ENCODE measurements at places on chromosomes 4 and X. TPM values are rescaled to one million over a fixed set of nuclear protein-coding genes. Genes with fewer than 3 reads are reported as not detected.

ADAMTS3 gene
- 1.2 TPM for total RNA-seq

DNA sequence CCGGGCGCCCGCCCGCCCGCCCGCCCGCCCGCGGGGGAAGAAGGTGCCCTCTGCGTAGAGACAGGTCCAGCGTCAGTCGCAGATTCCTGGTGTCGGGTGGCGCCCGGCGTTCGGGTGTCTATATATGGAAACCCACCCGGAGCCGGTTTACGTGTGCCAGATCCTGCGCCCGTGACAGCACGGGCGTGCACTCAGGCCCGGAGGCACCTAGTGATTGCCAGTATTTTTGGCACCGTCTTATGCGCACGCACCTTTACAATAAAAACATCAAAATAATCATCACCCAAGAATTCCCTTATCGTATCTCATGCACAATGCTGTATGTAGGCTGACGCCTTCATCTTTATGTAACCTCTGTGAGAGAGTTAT is 519 bp downstream of the SLC25A4 start:
- H3K4me3 ChIP-seq, result peak overlapping the region; percentile 84
- H3K4me1 ChIP-seq, result peaks cover 12% of the 10 kb centered on the region
- no peak for DNase-seq
- peaks cover 9% of the 10 kb centered on the region for H3K36me3 ChIP-seq

ZMAT1 gene
- total RNA-seq, result 12.7 TPM

GRCh38 chrX:10120331-10120730 is 36.4 kb upstream of the CLCN4 start:
- no peaks in the 10 kb centered on the region for H3K27me3 ChIP-seq
- H3K27ac ChIP-seq, result no peak overlapping the region
- no peak for DNase-seq
- H3K36me3 ChIP-seq, result peaks cover 51% of the 10 kb centered on the region

- DNase-seq, result no peak
- H3K27me3 ChIP-seq, result no peaks in the 10 kb centered on the region
- no peaks in the 10 kb centered on the region for H3K36me3 ChIP-seq
- H3K4me3 ChIP-seq, result no peak overlapping the region
- H3K4me1 ChIP-seq, result peaks cover 3% of the 10 kb centered on the region
These were observed 250.5 kb downstream of the STPG2 start for GRCh38 chr4:97892592-97893266.

DMP1 gene
- total RNA-seq, result not detected

WDR19 gene
- total RNA-seq, result 81.3 TPM

GRCh38 chr4:127609484-127609883 is 23.3 kb upstream of the INTU start:
- no peak overlapping the region for H3K27ac ChIP-seq
- H3K36me3 ChIP-seq, result no peaks in the 10 kb centered on the region
- no peak overlapping the region for H3K4me3 ChIP-seq
- no peaks in the 10 kb centered on the region for H3K27me3 ChIP-seq
- H3K4me1 ChIP-seq, result peaks cover 15% of the 10 kb centered on the region

- no peak overlapping the region for H3K4me3 ChIP-seq
- peaks cover 4% of the 10 kb centered on the region for H3K4me1 ChIP-seq
- peaks cover 14% of the 10 kb centered on the region for H3K27me3 ChIP-seq
- no peak overlapping the region for H3K27ac ChIP-seq
- DNase-seq, result no peak
These were observed 65.2 kb upstream of the MTM1 start for GRCh38 chrX:150502979-150503897.

DNA sequence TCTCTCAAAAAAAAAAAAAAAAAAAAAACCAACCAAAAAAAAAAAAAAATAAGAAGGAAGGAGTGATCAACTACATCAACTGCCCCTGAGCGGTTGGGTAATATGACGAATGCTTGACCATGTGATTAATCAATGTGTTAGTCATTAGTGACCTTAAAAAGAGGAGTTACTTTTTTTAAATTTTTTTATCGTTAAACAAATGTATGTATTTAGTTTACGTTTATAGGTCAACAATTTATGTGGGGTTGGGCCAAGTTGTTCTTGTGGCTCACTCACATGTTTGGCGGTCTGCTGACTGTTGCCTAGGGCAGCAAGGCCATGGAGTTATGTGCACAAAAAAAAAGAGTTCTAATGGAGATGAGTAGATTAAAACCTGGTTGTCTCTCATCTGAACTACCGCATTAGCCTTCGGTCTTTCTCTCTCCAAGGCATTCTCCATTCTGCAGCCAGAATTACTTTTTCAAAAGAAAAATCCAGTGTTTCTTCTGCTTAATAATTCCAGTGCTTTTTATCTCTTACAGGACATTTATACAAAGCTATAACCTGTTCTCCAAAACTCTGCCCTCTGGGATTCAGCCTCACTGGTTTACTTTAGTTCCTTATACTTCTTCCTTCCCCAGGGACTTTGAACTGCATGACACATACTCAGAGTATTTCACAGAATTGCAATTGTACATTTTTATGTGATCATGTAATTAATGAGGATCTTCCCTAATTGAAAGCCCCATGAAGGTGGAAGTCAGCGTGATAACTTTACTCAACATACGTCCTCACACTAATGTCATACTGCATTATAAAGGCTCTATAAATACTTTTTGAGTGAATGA is 505.5 kb downstream of the ANKRD50 start:
- H3K27ac ChIP-seq, result no peak overlapping the region
- H3K4me3 ChIP-seq, result no peak overlapping the region
- DNase-seq, result no peak

- no peaks in the 10 kb centered on the region for H3K36me3 ChIP-seq
- peak overlapping the region; percentile 57 for H3K27ac ChIP-seq
- H3K4me1 ChIP-seq, result peaks cover 5% of the 10 kb centered on the region
- H3K27me3 ChIP-seq, result no peaks in the 10 kb centered on the region
These were observed 71.6 kb downstream of the MCUB start for GRCh38 chr4:109631532-109632108.

DNA sequence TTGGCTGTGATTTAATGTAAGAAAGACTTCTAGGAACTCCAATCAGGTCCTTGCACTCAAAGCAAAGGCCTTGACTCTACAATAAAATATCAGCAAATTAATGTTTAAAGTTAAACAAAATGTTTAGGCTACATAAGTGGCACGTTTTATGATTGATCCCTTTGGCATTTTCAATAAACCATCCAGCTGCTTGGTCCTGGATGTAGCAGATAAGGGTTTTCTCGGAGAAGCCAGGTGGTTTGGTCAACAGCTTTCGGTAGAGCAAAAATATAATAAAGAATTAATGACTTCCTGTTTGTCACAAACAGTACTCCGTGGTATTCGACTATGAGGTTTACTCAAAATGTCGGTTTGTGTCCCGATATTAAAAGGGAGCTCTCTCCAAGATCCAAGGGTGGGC is 95.8 kb downstream of the GEMIN8 start:
- H3K4me3 ChIP-seq, result no peak overlapping the region
- H3K4me1 ChIP-seq, result peaks cover 1% of the 10 kb centered on the region
- no peak for DNase-seq
- no peak overlapping the region for H3K27ac ChIP-seq
- peaks cover 10% of the 10 kb centered on the region for H3K36me3 ChIP-seq
- no peaks in the 10 kb centered on the region for H3K27me3 ChIP-seq

VSIG4 gene
- total RNA-seq, result not detected

TMEM154 gene
- 0.46 TPM for total RNA-seq

- no peaks in the 10 kb centered on the region for H3K27me3 ChIP-seq
- no peak overlapping the region for H3K27ac ChIP-seq
- H3K4me1 ChIP-seq, result no peaks in the 10 kb centered on the region
- no peaks in the 10 kb centered on the region for H3K36me3 ChIP-seq
- no peak for DNase-seq
These were observed 690.0 kb upstream of the HS3ST1 start for GRCh38 chr4:12118651-12119213.

PAK3 gene
- total RNA-seq, result 18.4 TPM

PNMA6F gene
- total RNA-seq, result not detected

DNA sequence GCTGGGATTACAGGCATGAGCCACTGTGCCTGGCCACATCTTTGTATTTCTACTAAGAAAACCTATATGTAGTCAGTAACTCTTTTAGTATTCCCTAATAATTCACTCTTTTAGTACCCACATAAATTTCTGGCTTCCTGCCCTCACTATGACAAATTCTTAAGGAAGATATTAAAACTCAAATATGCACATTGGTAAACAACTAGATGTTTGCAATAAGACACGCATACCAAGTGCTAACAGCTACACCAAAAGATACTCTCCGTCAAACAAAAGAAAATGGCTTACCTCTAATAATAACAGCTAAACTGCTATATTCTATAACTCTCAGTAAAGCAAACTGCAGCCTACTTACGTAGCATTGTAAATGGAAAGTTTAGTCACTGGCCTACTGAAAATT is 6.3 kb downstream of the UBA6 start:
- DNase-seq, result no peak
- H3K36me3 ChIP-seq, result peaks cover 26% of the 10 kb centered on the region
- peaks cover 3% of the 10 kb centered on the region for H3K4me1 ChIP-seq
- H3K27me3 ChIP-seq, result no peaks in the 10 kb centered on the region
- H3K27ac ChIP-seq, result no peak overlapping the region
- H3K4me3 ChIP-seq, result no peak overlapping the region

DNA sequence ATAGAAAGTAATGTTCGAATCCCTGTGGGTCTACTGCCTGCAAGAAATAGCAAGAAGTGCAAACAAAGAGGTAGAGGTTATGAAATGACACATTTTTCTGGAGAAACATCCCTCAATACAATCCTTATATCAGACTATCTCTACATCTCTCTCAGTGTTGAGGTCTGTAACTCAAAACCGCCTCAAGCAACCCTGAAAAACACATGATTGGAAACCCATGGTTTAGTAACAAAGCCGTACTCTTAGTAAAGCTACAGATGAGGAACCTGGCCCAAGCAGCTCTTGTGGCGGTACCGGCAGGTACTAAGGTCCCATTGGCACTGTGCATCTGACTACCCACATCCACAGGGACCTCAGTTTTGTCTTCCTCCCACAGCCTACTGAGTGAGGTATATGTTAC is 53.9 kb downstream of the IRF2 start:
- no peak overlapping the region for H3K27ac ChIP-seq
- peaks cover 30% of the 10 kb centered on the region for H3K36me3 ChIP-seq
- no peaks in the 10 kb centered on the region for H3K27me3 ChIP-seq
- DNase-seq, result no peak
- H3K4me3 ChIP-seq, result no peak overlapping the region

DNA sequence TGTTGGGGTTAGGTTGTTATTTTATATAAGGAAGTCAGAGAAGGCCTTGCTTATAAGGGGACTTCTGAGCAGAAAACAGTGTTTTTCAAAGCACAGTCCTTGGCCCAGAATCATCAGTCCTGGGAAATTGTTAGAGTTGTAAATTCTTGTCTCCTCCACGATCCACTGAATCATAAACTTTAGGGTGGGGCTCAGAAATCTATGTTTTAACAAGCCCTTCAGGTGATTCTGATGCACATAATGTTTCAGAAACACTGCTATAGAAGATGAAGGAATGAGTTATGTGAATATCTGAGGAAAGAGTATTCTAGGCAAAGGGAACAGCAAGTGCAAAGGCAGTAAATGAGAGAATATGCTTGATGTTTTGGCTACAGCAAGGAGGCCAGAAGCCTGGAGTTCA is 121.8 kb downstream of the COL4A6 start:
- H3K27me3 ChIP-seq, result no peaks in the 10 kb centered on the region
- no peak for DNase-seq
- H3K36me3 ChIP-seq, result peaks cover 3% of the 10 kb centered on the region
- no peak overlapping the region for H3K4me3 ChIP-seq
- H3K27ac ChIP-seq, result no peak overlapping the region

GRCh38 chrX:19303256-19303880 is 40.4 kb upstream of the PDHA1 start:
- H3K4me1 ChIP-seq, result no peaks in the 10 kb centered on the region
- no peak overlapping the region for H3K4me3 ChIP-seq
- no peaks in the 10 kb centered on the region for H3K27me3 ChIP-seq
- no peak for DNase-seq
- H3K36me3 ChIP-seq, result no peaks in the 10 kb centered on the region

GRCh38 chr4:163228648-163229047 is 62.0 kb upstream of the NAF1 start:
- H3K4me1 ChIP-seq, result peaks cover 2% of the 10 kb centered on the region
- no peaks in the 10 kb centered on the region for H3K27me3 ChIP-seq
- no peak overlapping the region for H3K27ac ChIP-seq
- H3K36me3 ChIP-seq, result no peaks in the 10 kb centered on the region
- no peak overlapping the region for H3K4me3 ChIP-seq
- DNase-seq, result no peak

GRCh38 chrX:132483488-132483887 is 5.3 kb downstream of the MBNL3 start:
- H3K36me3 ChIP-seq, result no peaks in the 10 kb centered on the region
- H3K27ac ChIP-seq, result no peak overlapping the region
- peaks cover 33% of the 10 kb centered on the region for H3K4me1 ChIP-seq
- DNase-seq, result no peak
- peaks cover 15% of the 10 kb centered on the region for H3K27me3 ChIP-seq

GRCh38 chrX:132266583-132267355 is 47.5 kb upstream of the RAP2C start:
- H3K4me3 ChIP-seq, result no peak overlapping the region
- H3K27ac ChIP-seq, result no peak overlapping the region

ENAM gene
- total RNA-seq, result 0.09 TPM

GPR119 gene
- 3.1 TPM for total RNA-seq

- H3K4me3 ChIP-seq, result no peak overlapping the region
- H3K27ac ChIP-seq, result peak overlapping the region; percentile 2
- no peaks in the 10 kb centered on the region for H3K36me3 ChIP-seq
These were observed 134.2 kb downstream of the SPOCK3 start for GRCh38 chr4:167100120-167100519.

SHOX gene
- total RNA-seq, result not detected

CTAG1A gene
- not detected for total RNA-seq

DNA sequence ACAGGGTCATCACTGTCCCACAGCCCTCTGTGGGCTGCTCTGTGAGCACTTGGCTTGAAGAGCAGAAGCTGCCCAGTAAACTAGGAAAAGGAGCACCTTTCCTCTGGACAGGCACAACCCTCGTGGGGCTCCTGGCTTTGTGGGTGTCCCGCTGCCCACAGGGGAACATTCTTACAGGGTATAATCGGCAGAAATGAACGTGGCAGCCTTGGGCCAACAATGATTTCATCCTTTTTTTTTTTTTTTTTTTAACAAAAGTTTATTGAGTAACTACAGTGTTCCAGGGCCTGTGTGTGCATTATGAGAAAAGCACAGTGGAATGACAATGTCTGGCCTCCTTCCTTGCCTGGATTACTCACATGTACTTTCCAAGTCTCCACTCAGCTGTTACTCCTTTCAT is 197.2 kb downstream of the PDGFC start:
- no peaks in the 10 kb centered on the region for H3K36me3 ChIP-seq
- no peak overlapping the region for H3K4me3 ChIP-seq
- peaks cover 12% of the 10 kb centered on the region for H3K4me1 ChIP-seq
- DNase-seq, result no peak

MTTP gene
- total RNA-seq, result 45.1 TPM

GRCh38 chrX:68757331-68757730 is 71.5 kb upstream of the EFNB1 start:
- no peaks in the 10 kb centered on the region for H3K27me3 ChIP-seq
- H3K36me3 ChIP-seq, result peaks cover 1% of the 10 kb centered on the region
- H3K27ac ChIP-seq, result no peak overlapping the region

DNA sequence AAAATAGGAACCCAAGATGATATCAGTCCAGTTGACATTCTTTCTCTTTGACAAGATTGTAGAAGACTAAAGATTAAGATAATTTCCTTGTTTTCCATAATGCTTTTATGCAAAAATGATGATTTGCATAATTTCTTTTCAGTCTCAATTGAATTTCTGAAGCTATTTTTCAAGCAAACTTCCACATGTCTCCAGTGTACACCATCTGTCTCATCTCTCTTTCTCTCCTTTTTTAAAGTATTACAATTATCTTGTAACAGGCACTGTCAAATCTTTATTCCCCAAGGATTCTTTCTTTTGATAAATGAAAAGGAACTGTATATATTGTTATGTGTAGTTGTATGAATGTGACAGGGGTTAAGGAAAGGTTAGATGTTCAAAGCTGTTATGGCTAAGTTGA is 7.9 kb upstream of the SH3RF1 start:
- peaks cover 1% of the 10 kb centered on the region for H3K4me1 ChIP-seq
- H3K27me3 ChIP-seq, result no peaks in the 10 kb centered on the region
- H3K4me3 ChIP-seq, result no peak overlapping the region
- no peak overlapping the region for H3K27ac ChIP-seq
